Hindlimb muscle (tissue), 1 donor: ENCODE measurements at places on chromosomes 4 and X.

DNA sequence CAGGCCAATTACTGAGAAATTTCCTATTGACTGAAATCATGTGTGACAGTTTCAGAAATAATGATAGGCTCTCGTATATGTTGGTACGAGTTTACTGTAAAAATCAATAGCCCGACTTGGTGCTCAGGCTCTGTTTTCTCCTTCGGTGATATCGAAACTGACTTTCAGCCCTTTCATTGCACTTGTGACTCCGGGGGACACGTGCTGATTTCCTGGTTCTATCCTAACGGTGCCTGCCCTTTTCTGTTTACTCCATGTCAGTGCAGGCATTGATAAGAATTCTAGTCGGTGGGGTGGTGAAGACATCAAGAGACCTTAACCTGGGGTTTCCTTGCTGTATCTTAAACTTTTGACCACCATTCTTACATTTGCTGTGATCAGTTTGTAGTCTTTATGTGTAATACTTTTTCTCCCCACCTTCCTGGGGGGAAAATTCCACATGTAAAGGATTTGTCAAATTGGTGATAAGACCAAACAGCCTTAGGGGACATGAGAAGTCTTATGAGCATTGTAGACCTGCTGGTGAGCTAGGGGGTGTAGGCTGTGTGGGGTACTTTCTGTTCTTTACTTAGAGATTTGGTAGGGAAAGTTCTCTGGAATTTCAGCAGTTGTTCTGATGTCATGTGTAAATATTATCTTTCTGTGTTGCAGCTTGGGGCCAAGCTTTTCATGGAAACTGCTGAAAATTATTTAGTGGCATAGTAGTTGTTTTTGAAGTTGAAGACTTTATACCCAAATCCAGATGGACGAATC, 52.7 kb downstream of the TMEM131L start:
- DNase-seq, result no peak

- no peak for DNase-seq
Observed at GRCh38 chr4:186228514-186228894, 1.2 kb downstream of the KLKB1 start.

GRCh38 chrX:109270580-109271484, 211.1 kb downstream of the GUCY2F start:
- DNase-seq, result no peak

GRCh38 chr4:98711526-98711925, 53.1 kb upstream of the TSPAN5 start:
- no peak for DNase-seq

DNA sequence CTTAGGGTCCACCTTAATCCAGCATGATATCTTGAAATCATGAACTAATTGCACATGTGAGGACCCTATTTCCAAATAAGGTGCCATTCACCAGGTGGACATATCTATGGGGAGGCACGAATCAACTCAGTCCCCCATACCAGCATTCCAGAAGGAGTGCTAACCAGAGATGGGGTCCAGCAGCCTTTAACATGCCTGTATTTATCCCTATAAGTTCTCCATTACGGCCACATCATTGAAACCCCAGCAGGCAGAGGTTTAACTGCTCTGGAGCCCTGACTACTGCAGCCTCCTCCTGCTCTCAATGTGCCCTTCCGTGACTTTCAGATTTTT, 3.2 kb upstream of the ASMTL start:
- DNase-seq, result no peak
